ENCODE measurements at places on chromosomes 2 and 18.

DNA sequence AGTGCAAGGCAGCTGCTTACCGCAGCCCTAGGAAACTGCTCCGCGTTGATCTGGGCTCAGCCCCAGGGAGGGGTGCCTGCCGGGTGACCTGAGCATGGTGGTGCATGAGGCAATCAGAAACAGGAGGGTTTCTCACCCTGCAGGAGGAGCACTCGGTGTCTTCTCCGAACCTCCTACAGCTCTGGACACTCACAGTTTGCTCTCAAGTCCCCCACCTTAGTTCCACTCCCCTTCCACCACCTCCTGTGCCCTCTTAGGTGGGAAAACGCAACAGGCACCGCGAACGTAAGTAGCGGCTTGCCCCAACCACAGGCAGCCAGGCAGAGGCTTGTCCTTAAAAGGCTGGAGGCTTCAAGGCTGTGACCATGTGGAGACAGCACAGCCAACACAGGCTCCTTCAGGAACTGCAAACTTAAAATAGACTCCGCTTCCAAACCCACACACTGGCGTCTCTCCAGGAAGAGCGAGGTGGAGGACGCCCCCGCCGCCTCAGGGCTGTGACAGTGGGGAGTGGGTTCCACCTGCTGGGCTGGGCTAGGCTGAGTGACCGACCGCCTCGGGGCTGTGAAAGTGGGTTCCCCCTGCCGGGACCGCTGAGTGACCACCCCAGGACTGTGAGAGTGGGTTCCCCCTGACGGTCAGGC lies 71.6 kb downstream of the NDUFA10 start:
- no peak for DNase-seq

- no peak for DNase-seq
These were observed 61.8 kb downstream of the CXCR4 start for GRCh38 chr2:136055929-136056688.

DNA sequence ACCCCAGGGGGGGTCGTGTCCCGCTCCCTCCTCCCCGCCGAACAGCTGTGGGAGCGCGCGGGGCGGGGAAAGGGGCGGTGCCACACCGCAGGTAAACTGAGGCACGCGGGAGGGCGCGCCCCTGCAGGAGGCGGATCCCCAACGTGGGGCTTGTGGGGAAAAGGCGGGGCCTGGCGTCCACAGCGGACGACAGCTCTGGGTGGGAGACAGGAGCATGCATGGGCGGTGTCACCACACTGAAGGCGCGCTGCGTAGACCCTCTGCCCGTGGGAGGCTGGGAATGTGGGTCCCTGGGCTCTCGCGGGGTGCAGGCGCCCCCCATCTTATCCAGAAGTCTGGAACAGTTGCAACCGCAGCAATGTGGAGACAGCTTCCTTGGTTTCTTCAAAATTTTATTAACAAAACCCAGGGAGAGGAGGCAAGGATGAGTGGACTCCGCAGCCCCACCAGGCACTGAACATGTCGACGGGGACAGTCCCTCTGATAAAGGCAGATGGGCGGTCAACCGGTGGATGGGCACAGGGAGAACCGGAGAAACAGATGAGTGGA lies 723 bp upstream of the MBD1 start:
- no peak for DNase-seq

DNA sequence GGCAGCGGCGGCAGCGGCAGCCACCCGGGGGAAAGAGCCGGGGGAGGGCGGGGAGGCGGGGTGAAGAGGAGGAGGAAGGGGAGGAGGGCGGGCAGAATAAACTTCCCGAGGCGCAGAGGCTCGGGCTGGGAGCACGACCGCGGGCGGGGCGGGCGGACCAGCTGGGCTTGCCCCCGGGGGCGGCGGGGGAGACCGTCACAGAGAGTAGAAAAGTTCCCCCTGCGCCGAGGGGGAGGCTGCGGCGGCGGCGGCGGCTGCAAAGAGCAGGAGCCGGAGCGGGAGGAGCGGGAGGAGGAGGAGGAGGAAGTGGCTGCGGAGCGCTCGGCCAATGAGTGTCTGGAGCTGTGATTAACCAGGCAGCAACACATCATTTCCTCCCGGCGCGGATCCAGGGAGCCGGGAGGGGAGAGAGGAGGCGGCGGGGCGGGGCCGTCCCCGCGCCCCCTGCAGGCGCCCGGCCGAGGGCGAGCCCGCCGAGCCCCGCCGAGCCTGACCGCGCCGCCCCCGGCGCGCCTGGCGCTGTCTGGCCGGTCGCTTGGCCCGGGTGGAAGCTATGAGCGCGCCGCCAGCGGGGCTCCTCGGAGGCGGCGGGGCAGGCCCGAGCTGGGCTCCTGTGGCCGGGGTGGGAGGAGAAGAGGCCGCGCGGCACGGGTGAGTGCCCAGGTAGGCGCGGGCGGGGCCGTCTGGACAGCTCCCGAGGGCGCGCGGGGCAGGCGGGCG lies at the start of gene ACVR1:
Gene ACVR1, minus strand, starts transcription at position 265 of the 720 bp plus-strand sequence. CDS start 76,837 bp downstream, outside the sequence.
- DNase-seq: peak; percentile 97

- no peak for DNase-seq
These were observed 171.4 kb upstream of the EPAS1 start for GRCh38 chr2:46125798-46126197.

- no peak for DNase-seq
These were observed 65.8 kb downstream of the RTN4 start for GRCh38 chr2:54984476-54984875.

DNA sequence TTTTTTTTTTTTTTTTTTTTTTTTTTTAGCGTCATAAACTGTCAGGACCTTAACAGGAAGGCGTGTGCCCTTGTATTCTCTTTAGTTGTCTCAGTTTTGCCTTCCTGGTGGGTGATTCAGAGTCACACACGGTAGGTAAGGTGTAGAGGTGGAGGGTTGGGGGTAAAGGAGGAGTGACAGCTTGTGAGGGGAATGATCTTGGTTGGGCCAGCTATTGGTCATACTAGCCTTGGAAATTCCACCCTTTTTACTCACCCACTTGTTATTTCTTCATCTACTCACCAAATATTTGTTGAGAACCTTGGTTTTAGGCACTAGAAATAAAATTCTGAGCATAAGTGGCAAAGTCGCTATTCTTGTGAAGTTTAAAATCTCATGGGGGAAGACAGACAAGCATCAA lies 22.2 kb downstream of the SMIM21 start:
- no peak for DNase-seq

GRCh38 chr2:199303728-199304177 lies 154.0 kb downstream of the SATB2 start:
- no peak for DNase-seq

- DNase-seq: no peak
These were observed 26.7 kb downstream of the COPS9 start for GRCh38 chr2:240109386-240109785.

GRCh38 chr2:103132536-103133217 lies 370.8 kb downstream of the TMEM182 start:
- DNase-seq: no peak

DNA sequence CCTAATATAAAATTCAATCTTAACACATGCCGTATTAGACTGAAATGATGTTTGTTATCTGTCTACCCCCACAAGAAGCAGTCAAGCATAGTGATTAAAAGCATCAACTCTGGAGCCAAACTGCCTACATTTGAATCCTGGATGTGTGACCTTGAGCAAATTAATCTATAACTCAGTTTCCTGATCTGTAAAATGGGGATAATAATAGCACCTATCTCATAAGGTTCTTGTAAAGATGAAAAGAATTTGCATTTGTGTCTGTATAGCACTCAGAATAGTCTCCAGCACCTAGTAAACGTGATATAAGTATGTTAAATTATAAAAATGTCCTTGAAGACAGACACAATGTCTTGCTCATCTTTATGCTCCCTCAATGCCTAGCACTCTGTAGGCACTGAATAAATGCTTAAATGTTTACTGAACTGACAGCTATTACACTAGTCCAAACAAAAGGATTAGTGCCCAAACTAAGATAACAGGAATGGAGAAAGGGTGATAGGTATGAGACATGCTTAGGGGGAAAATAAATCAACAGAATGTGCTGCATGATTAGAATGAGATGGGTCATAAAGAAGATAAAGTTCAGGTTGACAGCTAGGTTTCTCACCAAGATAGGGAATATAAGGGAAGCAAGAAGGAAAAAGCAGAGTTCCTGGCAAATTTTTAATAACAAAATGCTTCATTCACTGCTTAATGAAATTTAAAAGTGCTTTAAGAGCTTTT lies 180.6 kb downstream of the ATAD2B start:
- DNase-seq: no peak

GRCh38 chr18:36396190-36396589 lies 98.7 kb downstream of the FHOD3 start:
- DNase-seq: peak; percentile 21

GRCh38 chr2:98634406-98635092 lies 26.2 kb downstream of the UNC50 start:
- peak; percentile 19 for DNase-seq

DNA sequence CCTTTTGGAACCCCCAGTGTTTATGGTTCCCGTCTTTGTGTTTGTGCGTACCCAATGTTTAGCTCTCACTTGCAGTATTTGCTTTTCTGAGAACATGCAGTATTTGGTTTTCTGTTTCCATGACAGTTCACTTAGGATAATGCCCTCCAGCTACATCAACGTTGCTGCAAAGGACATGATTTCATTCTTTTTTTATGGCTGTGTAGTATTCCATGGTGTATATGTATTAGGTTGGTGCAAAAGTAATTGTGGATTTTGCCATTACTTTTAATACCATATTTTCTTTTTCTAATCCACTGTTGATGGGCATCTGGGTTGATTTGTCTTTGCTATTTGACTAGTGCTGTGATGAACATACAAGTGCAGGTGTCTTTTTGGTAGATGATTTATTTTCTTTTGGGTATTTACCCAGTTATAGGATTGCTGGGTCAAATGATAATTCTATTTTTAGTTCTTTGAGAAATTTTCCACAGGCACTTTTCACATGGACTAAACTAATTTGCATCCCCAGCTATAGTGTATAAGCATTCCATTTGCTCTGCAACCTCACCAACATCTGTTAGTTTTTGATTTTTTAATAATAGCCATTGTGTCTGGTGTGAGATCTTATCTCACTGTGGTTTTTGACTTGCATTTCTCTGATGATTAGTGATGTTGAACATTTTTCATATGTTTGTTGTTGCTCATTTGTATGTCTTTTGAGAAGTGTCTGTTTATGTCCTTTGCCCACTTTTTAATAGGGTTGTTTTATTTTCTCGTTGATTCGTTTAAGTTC lies 63.6 kb downstream of the CERS6 start:
- peak; percentile 21 for DNase-seq

- no peak for DNase-seq
These were observed 16.0 kb downstream of the EVX2 start for GRCh38 chr2:176067589-176068418.

GRCh38 chr2:28941008-28941407 lies 40.1 kb upstream of the TOGARAM2 start:
- no peak for DNase-seq

GRCh38 chr2:201137505-201138400 lies 21.8 kb downstream of the CFLAR start:
- DNase-seq: no peak

DNA sequence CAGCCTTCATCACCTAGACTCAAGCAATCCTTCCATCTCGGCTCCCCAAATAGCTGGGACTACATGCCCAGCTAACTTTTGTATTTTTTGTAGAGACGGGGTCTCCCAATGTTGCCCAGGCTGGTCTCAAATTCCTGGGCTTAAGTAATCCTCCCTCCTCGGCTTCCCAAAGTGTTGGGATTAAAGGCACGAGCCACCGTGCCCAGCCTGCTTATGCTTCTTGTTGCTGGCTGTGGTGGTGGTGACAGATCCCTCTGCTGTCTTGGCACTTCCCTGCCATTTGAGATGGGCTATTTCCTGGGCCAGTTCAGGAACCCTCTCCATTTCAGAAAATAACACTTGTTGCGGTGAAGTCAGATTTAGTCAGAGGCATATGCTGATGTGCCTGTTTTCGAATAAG lies 28.8 kb downstream of the GATA6 start:
- no peak for DNase-seq

DNA sequence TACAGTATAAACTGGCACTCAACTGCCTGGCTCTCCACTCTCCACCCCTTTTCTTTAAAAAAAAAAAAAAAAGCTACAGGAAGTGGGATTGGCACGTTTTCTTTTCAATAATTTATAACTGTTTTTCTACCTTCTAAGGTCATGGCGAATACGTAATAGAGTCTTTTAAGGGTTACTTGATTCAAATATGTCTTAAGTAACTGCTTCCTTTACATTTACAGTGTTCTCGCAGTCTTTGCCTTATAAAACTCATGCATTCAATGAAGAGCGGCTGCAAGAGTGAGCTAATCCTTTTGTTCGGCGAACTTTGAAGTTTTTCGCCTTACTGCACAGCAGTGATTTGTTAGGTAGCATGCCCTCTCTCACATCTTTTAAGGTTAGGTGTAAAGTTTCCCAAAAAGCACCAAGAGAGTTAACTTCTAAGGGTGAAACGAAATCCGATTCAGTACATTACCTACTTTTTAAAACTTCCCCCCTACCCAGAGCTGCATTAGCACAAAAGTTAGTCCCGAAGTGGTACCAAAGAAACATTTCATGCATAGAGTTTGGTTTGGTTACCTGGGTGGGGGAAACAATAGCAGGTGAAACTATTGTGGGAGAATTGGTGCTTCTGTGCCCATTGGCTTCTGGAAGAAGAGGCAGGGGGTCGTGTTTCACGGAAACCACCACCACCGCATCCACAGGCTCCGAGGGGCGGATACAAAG lies 2.0 kb downstream of the KCTD1 start:
- no peak for DNase-seq

DNA sequence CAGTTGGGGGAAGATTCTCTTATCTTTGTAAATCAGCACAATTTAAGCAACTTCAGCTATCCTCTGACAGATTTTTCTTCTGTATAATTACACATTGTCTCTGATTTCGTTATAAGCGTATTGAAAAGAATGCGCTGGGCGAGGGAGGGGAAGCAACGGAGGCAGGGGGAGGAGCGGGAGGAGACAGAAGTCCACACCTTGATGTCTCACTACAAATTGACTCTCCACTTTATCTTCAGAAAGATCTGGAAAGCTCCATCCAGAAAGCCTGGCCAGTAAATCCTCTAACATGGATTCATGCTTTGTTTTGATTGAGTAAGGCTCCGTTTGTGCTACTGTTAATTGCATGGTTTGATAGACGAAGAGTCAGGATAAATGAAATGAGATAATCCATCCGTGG lies 76.6 kb downstream of the SMIM21 start:
- no peak for DNase-seq

DNA sequence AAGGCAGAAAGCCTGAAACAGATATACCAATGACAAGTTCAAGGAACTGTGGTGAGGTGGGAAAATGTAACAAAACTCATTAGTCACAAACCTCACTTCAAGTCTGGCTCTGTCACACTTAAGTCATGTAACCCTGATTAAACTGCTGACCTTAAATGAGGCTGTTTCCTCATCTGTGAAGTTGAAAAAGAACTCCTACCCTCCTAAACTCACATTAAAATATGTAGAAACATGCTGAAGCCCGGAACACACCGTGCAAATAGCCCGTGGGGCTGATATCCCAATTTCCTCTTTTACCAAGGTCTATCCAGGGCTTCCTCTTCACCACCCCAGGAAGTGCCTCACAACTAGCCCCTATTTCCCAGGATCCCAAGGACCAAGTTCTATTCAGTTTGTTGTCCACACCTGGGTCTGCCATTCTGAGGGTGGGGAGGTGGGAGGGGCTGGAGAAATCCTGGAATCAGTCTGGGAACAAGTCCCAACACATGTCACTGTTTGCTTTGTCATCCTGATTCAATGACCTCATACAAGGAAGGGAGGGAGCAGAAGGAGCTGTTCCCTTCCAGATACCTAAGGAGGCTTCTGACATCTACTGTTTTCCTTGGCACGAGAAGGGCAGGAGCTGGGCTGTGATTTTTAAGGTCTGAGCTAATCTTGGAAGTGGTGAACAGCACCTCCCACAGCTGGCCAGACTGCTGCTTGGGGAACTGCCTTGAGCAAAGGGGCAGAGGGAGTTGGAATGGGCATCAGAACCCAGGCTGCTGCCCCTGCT lies 42.3 kb downstream of the SLC4A1AP start:
- DNase-seq: peak; percentile 42
